ENCODE measurements at places on chromosomes 2 and 18. TPM values are rescaled to one million over a fixed set of nuclear protein-coding genes. Genes with fewer than 3 reads are reported as not detected.

The GALNT3 gene
- total RNA-seq: 1.3 TPM

The UGT1A5 gene
- total RNA-seq: not detected

The SERPINB7 gene
- 2.0 TPM for total RNA-seq

The CHMP3 gene
- total RNA-seq: 80.2 TPM

The ATP6V1B1 gene
- total RNA-seq: not detected

The MC5R gene
- total RNA-seq: not detected

The RETSAT gene
- total RNA-seq: 153 TPM

The LIMS3 gene
- total RNA-seq: 2.2 TPM

The CDK15 gene
- total RNA-seq: 0.84 TPM

The GAREM1 gene
- total RNA-seq: 11.2 TPM

The TTN gene
- 18.2 TPM for total RNA-seq
